ENCODE measurements at places on chromosomes 3 and 15.

DNA sequence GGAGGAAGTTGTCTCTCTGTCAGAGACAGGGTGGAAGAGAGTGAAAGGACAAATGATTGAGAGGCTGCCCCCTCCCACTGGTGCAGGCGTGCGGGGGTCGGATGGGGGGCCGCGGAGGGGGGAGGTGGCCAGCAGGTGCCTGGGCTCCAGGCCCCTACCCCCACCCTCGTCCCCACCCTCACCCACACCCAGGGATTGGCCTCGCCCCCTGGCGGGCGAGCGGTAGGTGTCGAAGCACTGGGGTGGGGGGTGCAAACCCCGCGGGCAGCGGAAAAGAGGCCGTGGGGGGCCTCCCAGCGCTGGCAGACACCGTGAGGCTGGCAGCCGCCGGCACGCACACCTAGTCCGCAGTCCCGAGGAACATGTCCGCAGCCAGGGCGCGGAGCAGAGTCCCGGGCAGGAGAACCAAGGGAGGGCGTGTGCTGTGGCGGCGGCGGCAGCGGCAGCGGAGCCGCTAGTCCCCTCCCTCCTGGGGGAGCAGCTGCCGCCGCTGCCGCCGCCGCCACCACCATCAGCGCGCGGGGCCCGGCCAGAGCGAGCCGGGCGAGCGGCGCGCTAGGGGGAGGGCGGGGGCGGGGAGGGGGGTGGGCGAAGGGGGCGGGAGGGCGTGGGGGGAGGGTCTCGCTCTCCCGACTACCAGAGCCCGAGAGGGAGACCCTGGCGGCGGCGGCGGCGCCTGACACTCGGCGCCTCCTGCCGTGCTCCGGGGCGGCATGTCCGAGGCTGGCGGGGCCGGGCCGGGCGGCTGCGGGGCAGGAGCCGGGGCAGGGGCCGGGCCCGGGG, at the start of gene KAT2B:
Gene KAT2B (plus strand): TSS at position 682 of the 783 bp plus-strand sequence. CDS start 32 bp downstream, at position 714.
- DNase-seq, result peak; percentile 83

DNA sequence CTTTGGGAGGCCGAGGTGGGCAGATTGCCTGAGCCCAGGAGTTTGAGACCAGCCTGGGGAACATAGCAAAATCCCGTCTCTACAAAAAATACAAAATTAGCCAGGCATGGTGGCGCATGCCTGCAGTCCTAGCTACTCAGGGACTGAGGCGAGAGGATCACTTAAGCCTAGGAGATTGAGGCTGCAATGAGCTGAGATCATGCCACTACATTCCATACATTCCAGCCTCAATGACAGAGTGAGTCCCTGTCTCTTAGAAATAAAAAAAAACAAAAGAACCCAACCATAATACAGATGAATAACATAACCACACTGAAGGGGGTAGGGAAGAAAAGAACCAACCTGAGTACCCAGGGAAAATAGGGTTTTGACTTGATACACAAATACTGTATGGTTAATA, 19.7 kb upstream of the CGNL1 start:
- DNase-seq, result no peak

- no peak for DNase-seq
Measured at GRCh38 chr3:144287001-144287400, 315.4 kb downstream of the DIPK2A start.

DNA sequence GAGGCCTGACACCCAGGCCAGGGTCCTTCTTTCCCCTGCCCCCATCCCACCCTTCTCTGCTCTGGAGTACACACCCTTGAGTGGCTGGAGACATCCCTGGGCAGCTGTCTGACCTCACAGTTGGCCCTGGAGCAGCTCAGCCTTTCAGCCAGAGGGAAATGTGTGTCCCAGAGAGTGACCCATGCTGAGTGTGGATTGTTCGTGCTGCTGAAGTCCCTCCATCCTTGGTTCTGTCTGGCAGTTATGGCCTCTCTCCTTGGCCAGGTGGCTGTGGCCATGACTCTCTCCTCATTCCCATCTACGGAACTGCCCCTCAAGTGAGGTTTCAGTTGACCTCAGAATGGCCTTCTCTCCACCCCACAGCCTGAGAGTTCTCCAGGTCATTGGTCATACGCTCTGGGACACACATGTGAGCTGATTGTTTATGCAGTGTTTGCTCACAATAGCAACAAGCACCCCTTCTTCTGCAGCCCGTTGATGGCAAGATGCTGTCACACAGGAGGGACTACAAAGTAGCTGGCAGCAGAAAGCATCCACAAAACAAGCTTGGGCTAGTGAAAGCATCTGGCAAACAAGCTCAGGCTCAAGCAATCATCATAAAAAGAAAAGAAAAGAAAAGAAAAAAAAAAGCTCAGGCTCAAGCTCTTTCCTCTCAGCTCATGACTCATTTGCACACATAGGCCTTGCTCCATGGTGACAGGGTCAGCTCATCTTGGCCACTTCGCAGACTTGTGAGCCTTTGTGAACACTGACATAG, 55.3 kb upstream of the ITGA11 start:
- no peak for DNase-seq

GRCh38 chr3:166444336-166444735, 607.1 kb upstream of the BCHE start:
- no peak for DNase-seq

- no peak for DNase-seq
Measured at GRCh38 chr3:144351773-144352365, 380.2 kb downstream of the DIPK2A start.

DNA sequence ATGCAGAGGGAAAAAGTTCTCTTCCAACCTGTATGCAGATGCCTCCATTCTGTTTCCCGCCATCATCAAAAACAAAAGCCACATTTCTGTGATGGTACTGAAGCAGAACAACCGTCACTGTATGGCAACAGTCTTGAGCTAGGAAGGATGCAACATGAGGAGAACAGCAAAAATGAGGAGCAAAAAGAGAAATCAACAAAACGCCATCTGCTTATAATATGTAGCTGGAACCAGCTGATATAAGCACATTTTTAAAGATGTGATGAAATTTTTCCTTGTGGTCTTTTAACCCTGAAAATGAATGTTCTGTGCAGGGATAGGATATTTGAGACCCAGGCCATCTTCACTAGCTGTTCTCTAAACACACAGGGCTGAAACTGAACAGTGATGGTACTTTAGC, 287.0 kb downstream of the ZIC4 start:
- DNase-seq, result no peak

- no peak for DNase-seq
Measured at GRCh38 chr15:85773970-85774369, 20.8 kb downstream of the KLHL25 start.

- DNase-seq, result no peak
Measured at GRCh38 chr3:56792193-56792592, 9.6 kb downstream of the ARHGEF3 start.

- no peak for DNase-seq
Measured at GRCh38 chr3:24582431-24583403, 88.1 kb upstream of the THRB start.

DNA sequence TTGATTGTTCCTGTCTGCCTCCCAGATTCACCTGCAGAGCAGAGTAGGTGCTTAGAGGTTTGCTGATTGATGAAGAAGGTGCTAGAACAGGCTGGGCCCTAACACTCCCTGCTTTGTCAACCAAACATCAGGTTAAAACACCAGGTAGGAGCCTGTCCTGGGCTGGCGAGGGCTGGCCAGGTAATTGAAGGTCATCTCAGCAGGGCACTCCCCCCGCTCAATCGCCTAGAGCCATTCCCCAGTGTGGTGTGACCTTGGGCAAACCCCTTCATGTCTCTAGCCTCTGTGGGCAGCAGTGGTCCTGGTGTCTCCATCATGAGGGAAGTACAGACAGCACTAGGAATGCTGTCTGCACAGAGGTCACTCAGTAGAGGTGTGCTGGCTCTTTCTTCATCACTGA, 88.3 kb downstream of the KLF15 start:
- DNase-seq, result no peak

- no peak for DNase-seq
Measured at GRCh38 chr3:89783341-89783927, 676.0 kb downstream of the EPHA3 start.

DNA sequence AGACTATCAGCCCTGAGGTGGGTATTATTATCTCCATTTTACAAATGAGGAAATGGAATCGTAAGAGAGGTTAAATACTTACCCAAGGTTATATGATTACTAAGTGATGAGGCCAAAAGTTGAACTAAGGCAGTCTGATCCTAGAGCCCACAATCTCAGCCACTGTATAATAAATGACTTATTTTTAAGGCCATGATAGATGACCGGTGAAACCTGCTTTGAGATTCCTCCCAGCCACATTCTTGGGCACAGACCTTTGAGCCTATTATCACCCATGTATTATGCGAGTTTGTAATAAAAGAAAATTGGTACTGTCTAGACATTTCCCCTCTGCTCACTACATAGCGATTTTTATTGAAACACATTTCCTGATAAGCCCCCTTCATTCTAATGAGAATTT, 37.4 kb downstream of the POLQ start:
- DNase-seq, result no peak

DNA sequence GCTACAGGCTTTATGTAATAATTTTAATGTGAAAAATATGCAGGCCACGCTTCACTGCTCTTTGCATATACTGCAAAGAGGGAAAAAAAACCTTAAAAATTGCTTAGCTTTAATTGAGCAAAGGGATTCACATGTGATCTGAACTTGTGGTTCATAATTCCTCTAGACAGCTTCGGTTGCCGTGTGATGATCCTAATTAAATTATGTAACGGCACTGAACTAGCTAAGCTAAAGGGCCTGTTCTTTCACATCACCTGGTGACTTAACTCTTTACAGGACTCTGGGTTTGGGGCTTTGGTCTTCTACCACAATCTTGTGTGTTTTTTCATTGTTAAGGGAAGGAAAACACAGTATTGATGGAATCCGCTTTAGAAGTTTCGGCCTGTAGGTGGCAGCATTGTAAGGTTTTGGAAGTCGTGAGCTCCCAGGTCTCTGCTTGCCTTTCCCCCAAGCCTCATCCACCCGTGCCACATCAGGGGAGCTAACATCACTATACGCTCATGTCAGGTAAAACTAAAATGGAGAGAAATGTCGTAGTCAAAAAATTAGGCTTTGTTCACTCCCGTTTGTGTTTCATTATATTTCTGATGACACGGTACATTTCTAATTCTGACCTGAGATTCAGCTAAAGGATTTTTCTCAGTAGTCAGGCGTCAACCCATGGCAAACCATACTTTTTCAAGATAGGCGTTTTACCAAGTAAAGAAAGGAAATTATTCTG, 205.6 kb upstream of the DPH6 start:
- DNase-seq, result peak; percentile 2

DNA sequence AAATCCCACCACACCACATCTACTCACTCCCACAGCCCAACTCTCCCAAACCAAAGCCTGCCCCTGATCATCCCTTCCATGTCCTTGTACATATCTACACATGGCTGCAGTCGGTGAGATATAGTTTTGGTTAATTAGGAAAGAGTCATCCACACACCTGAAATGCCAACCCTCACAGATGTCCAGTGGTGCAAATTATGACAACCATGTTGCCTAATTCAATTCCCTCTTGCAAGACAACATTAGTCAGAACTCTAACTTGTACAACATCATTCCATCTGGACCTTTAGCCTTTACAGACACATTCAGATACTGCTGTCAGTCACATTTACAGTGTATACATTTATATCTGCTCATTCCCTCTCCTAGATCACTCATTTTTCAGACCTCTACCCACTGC, 41.2 kb downstream of the TUBGCP4 start:
- DNase-seq, result no peak

- no peak for DNase-seq
Measured at GRCh38 chr3:9828801-9829755, 14.7 kb downstream of the RPUSD3 start.

GRCh38 chr3:43559961-43560360, 61.9 kb downstream of the ANO10 start:
- DNase-seq, result no peak

GRCh38 chr3:76203578-76203977, 418.2 kb upstream of the ZNF717 start:
- DNase-seq, result no peak

DNA sequence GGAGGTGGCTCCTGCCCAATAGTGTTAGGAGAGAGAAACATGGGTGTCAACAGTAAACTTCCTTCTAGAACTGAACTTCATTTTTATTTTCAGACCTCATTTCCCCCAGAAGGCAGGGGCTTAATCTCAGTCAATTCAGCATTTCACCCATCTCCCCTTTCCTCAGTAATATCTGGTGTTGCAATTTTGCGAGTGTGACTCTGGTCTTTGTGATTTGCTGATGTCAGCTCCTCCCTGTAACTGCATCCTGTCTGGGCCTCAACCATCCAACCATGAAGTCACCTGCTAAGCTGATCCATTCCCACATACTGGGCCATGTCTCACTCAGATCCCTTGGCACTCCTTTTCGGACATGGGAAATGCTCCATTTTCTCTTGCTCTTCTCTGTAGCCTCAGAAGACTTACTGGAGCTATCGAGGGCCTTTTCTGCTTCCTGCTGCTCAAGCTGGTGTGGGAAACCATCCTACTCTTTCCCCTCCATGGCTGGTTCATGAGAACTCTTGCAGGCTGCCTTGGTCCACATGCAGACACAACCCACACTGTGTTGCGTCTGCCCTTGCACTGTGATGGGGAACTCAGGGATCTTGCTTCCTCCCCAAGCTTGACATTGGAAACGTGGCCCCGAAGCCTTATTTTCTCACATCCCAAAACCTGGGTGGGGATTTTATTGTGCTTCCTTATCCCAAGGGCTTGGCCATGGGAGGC, 24.6 kb downstream of the CCR4 start:
- DNase-seq, result no peak

- no peak for DNase-seq
Measured at GRCh38 chr3:106183762-106184391, 315.1 kb upstream of the CBLB start.

DNA sequence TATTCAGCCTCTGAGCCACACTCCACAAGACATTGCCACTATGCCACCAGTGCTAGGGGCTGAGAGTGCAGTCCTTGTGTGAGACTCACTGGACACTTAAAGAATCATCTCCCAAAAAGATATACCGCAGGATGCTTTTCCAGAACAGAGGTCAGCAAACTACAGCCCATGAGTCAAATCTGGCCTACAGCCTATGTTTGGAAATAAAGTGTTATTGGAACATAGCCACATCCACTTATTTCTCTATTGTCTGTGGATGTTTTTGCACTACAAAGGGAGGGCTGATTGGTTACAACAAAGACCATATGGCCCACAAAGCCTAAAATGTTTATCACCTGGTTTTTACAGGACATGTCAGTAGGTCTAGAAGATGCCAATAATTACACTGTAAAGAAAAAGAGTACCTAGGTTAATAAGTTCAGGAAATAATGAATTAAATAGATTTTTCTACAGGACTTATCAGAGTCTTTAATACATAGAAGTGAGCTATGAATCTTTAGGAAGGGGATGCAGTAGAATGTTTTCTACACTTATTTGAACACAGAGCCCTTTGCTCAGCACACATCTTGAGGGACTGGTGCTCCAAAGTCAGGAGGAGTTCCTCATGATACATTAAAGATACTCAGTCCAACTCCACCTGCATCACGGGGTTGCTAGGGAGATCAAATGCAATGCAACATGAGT, 26.3 kb downstream of the SRGAP3 start:
- DNase-seq, result no peak

- DNase-seq, result no peak
Measured at GRCh38 chr3:12303993-12304392, 15.1 kb downstream of the PPARG start.

DNA sequence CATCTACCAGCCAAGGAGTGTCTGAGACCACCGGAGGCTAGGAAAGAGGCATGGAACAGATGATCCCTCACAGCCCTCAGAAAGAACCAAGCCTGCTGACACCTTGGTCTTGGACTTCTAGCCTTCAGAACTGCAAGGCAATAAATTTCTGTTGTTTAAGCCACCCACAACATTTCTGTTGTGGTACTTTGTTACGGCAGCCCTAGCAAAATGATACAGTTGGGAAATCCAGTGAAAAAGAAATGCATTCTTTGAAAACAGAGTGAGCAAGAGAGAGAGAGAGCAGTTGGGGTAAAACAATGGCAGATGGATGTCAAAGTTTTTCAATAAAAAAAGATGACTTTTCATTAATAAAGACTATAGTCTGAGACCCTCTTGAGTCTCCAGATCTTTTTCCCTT, 219.4 kb downstream of the NFKBIZ start:
- DNase-seq, result no peak

Data from stimulated activated naive B cell treated with anti-CD40 and anti-IgM and Interleukin-4, amounts not matched to agents 10 μg/mL and 1 μg/mL and 100 μg/mL, for 72 hours (primary cell).